WTC11 (cell line): ENCODE measurements at places on chromosomes 5 and 9.

DNA sequence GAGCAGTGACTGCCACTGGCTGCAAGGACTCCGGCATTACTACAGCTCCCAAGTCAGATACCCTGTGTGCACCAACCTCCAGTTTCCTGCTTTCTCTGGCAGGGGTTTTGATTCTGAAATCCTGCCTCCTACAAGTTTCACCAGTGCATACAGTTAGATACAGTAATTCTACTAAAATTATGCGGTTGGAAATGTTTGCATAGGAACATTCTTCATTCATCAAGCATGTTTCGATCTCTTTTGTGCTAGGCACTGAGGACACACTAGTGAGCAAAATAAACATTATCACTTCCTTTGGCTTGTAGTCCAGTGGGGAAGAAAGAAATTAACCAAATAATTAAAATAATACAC lies 152.2 kb downstream of the TMEM167A start:
- no peak for DNase-seq

- DNase-seq = no peak
Observed at GRCh38 chr5:94993491-94993890, 291.4 kb downstream of the MCTP1 start.

GRCh38 chr5:168062239-168062638 lies 229.2 kb upstream of the WWC1 start:
- DNase-seq = no peak

DNA sequence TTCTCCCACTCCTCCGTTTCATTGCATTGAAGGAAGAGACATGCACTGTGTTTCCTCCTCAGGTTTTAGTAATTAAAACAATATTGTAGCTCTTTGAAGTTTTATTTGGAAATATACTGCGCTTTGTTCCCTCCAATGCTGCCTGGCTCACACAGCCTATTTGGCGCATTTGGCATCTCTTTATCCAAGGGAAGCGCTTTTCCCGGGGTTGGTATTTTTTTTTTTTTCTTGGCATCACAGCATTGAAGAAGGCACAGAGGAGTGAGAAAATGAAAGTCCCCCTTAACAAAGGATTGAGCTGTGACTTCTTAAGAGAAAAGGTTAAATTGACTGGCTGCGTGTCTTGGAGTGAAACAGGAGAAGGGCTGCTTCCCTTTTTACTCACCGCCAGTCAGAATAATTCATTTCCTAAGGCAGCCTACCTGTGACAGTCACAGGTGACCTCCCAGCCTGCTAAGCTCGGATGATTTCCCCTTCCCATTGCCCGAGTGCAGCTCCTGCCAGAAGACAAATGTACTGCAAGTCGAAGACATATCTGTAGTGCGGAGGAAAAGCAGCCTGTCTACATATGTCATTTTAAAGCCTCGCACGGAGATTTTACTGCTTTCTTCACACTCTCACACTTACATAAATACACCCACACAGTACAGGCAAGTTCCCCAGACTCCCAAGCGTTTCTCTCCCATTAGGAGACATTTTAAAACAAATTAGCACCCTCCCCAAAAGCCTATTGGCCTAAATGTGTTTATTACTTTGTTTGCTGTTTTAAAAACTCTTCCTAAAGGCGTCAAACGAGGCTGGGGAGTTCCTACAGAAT lies 665.5 kb upstream of the ZNF608 start:
- DNase-seq = peak; percentile 37

- no peak for DNase-seq
Observed at GRCh38 chr5:80961376-80962281, 1.5 kb downstream of the RASGRF2 start.
